ENCODE measurements at places on chromosomes 2 and 18.
A peak's percentile ranks its signal among the peaks of the same experiment; 100 is the strongest.

- DNase-seq, result no peak
Measured at GRCh38 chr2:217739741-217740140, 263.1 kb downstream of the TNS1 start.

GRCh38 chr2:173393186-173393585 lies 38.5 kb downstream of the CDCA7 start:
- DNase-seq, result no peak

DNA sequence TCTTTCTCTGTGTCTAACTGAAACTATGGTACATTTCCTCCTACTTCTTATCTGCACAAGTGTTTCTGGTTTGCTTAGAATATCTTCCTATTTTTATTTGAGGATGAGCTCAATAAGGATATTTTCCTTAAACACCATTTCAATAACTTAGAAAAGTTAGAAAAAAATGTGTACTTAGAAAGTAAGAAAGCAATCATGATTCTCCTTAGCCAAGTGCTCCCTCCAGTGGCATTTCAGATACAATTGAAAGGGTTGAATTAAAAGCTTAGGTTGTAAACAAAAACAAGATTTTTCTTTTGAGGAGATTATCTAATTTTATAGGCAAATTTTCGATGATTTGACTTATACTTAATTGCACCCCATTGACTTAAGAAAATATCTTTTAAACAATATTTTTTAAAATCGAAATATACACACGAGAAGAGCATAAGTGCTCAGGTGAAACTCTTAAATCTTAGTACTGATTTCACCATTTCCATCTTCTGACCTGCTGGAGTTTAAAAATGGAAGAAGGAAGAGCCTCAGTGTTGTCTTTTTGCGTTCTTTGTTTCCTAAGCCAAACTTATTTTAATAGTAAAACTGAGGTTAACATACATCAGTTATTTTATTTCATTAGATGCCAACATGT lies 26.9 kb downstream of the C18orf63 start:
- peak; percentile 28 for DNase-seq

DNA sequence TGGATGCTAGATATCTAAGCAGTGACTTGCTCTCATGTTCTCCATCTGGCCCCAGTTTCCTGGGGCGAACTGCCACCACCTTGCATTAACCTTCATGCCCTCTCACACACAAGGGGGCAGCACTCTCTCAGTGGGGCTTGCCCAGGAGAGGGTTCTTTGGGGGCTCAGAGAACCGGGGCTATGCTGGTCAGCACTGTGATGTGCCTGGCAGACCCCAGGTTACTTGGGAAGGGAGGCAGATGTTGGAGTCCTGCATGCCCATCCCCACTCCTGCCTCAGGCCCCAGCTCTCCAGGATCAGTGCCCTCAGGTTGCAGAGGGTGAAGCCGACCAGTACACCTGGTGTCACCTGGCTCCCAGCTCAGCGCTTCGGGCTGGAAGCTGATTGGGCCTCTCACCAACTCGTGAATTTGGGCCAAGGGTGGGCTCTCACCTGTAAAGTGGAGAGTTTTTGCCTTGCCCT lies 396.2 kb upstream of the HS6ST1 start:
- no peak for DNase-seq

GRCh38 chr2:180334514-180334913 lies 327.4 kb upstream of the CWC22 start:
- DNase-seq, result no peak

DNA sequence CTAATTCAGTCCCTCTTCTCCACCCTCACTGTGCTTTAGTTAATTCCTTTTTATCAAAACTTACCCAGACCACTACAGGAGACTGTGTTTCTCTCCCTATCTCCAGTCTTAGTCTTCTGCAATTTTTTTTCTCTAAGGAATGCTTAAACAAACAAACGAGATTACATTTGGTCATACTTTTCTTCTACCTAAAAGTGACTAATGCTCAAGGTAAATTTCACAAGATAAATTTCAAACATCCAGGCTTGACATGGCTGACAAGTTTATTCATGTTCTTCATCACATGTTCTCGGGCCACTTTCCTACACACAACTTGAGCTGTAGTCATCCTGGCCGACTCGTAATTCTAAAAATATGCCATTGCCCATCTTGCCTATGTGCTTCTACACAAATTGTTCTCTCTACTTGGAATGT lies 23.2 kb upstream of the ACSL3 start:
- no peak for DNase-seq

- no peak for DNase-seq
Measured at GRCh38 chr2:241298673-241299072, 16.8 kb downstream of the HDLBP start.

DNA sequence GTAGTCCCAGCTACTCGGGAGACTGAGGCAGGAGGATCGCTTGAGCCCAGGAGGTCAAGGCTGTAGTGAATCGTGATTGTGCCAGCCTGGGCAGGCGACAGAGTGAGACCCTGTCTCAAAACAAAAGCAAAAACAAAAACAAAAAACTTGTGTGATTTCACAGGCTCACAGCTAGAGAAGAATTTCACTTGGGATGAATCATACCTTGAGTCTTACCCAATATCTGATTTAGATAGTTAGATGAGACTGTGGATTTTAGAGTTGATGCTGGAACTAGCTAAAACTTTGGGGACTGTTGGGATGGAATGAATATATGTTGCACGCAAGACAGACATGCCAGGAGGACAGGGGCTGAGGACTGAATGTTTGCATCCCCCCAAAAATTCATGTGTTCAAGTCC lies 4.4 kb downstream of the ANKRD29 start:
- DNase-seq, result no peak

DNA sequence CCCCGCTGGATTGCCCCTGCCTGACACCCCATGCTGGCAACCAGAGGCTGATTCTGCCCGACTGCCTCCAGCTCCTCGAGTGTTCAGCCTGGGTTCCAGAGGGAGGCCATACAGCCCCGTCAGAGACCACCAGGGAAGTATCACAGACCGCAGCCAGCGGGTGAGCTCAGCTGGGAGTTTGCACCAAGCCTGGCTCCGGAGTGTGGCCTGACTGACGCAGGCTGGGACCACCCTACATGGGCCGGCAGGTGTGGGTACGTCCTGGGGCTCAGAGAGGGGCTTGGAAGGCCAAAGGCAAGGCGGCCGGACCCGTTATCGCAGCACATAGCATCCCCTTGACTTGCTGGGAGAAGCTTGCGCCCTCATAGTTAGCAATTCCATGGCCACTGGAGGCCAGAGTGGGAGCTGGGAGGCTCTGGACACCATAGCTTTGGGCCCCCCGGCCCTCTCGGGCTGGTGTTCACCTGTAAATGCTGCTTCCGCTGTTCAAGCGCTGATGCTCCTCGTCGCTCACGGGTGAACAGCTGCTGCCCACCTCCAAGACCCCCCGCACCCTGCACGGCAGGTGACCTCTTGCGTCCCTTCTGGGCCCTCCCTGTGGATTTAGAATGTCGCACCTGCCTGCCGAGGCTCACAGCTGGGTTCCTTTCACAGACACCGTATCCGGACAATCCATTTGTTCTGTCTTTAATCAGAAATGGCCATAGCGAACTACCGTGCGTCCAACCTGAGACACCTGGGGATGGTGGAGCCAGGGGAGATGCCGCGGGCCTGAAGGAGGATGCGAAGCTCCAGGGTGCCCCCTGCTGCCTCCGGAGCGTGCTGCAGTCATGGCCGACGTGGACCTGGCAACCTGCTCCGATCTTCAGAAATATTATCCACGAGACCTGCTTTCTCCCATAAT lies 31.2 kb upstream of the SLC66A3 start:
- peak; percentile 76 for DNase-seq

DNA sequence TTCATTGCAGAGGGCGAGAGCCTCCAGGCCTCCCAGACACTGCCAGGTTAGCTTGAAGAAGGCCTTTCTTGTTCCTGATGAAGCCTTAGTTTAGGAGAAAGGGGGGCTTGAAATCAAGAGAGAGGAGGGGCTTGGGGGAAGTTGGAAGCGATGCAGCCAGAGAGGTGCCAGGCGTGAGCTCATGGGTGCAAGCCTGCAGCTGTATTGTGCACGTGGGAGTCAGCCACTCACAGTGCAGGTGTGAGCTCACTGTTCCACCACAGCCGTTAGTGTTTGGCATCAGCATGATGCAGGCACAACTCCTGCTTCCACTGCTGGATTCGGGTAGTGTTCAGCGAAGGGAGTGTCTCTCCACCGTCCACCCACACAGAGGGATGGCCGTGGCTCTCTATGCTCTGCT lies 68.4 kb upstream of the ALPP start:
- peak; percentile 45 for DNase-seq

GRCh38 chr18:78126536-78126935 lies 853.1 kb upstream of the SALL3 start:
- no peak for DNase-seq

DNA sequence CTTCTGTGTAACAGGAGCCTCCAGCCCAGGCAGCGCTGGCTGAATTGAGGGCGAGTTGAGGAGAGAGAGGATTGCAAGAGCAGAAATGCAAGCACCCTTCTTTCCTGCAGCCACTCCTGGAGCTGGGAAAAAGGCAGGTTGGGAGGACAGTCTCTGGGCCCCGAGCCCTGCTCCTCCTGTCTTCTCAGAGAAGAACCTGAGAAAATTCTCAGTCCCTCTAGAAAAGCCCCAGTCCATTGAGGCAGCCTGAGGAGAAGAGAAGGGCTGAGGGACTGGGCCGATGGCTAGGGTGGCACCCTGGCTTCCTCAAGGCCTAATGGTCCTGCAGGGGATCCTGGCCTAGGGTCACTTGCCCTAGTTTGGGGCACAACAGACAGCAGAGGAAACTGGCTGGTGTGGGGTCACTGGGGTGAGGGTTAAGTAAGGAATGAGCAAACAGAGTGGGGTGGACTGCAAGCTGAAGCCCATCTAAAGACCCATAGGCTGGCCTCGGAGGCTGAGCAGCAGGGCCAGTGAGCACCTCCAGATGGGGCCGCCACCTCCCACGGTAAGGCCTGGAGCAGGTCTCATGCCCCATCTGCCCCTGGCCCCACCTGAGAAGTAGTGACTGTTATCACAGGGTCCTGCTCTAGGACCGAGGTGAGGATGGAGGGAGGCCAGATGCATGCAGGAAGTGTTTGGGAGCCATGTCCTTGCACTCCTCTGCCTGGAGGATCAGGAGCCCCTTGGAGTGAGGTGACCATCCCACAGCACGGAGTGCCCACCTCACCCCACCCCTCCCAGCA lies 12.4 kb downstream of the CIB4 start:
- no peak for DNase-seq

- DNase-seq, result no peak
Measured at GRCh38 chr2:9152975-9153642, 53.5 kb upstream of the ASAP2 start.

DNA sequence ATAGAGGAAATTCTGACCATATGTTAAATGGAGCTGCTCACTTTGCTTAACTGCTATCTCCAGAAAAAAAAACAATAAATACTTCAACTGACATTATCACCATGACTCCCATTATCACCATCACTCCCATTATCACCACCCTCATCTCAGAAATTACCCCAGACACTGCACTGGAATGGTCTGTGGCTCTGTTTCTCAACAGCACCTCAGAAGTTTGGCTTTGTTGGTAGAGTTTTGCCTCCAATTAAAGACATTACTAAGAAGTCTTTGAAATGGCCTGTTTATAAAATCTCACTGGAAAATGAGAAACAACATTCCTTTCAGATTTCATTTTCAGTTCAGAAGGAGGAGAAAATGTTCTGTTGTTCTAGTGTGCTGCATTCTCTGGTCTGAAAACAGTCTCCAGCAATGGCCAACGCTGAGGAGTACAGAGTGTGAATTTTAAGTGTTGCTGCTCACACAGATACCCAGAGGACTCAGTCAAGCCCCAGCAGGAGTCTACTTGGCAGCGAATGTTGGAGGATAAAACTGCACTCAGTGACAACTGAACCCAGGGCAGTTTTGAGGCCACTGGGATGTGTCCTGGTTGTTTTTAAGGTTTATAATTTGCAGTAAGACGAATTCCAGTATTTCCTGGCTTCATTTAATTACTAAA lies 364.5 kb upstream of the CDH2 start:
- no peak for DNase-seq

DNA sequence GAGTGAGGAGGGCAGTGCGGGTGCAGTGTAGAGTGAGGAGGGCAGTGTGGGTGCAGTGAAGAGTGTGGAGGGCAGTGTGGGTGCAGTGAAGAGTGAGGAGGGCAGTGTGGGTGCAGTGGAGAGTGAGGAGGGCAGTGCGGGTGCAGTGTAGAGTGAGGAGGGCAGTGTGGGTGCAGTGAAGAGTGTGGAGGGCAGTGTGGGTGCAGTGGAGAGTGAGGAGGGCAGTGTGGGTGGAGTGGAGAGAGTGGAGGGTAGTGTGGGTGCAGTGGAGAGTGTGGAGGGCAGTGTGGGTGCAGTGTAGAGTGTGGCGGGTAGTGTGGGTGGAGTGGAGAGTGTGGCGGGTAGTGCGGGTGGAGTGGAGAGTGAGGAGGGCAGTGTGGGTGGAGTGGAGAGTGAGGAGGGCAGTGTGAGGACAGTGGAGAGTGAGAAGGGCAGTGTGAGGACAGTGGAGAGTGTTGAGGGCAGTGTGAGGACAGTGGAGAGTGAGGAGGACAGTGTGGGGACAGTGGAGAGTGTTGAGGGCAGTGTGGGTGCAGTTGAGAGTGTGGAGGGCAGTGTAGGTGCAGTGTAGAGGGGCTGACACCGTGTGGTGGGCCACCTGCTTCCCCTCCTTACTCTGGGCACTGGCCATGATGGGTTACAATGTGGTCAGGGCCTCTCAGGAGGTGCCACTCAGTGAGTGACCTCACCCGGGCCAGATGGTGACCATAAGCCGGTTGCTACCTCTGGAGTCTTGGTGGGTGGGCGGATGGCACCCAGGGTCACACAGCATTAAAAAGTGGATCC lies 28.5 kb downstream of the INPP4A start:
- DNase-seq, result no peak

DNA sequence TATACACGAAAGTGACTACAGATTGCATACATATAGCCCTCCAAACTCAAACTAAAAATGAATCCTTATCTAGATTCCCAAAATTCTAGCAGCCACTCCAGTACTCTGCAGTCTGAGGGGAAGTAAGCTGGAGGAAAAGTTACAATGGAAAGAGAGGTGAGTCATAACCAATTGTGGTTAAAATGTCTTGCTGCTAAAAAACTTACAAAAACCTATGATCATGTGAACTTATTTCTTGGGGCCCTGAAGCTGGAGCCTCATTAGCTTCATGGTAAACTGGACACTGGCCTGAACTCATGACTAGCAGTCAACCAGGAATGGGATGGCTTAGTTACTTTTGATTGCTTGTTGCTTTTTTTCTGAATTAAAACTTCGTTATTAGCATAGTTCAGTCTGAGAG lies 175.9 kb downstream of the SLC4A3 start:
- DNase-seq, result no peak

- DNase-seq, result no peak
Measured at GRCh38 chr18:53268455-53268854, 928.5 kb downstream of the DCC start.

GRCh38 chr2:197486175-197486574 lies 13.5 kb downstream of the HSPD1 start:
- DNase-seq, result no peak

DNA sequence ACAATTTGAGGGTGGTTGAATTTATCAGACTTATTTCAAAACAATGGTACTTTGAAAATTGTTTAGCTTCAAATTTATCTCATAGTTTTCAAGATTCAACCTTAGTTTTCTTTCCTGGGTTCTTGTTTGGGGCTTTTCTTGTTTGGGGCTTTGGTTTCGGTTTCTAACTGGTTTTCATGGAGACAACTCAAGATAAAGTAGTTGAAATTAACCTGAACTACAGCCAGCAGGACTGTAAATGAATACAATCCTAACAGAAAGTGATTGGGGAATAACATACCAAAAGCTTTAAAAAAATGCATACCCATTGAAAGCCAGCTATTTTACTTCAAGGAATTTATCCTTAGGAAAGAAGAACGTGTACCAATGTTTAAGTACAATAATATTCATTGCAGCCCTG lies 133.5 kb upstream of the SLC14A2 start:
- DNase-seq, result no peak
